Activated CD4-positive, alpha-beta T cell treated with anti-CD3 and anti-CD28 coated beads, Interleukin-2, amount 50 U/mL, for 4 hours (primary cell): ENCODE measurements at places on chromosomes 12 and 14.
A peak's percentile ranks its signal among the peaks of the same experiment; 100 is the strongest.

- DNase-seq: no peak
These were observed 13.6 kb downstream of the FAM222A start for GRCh38 chr12:109727039-109727723.

DNA sequence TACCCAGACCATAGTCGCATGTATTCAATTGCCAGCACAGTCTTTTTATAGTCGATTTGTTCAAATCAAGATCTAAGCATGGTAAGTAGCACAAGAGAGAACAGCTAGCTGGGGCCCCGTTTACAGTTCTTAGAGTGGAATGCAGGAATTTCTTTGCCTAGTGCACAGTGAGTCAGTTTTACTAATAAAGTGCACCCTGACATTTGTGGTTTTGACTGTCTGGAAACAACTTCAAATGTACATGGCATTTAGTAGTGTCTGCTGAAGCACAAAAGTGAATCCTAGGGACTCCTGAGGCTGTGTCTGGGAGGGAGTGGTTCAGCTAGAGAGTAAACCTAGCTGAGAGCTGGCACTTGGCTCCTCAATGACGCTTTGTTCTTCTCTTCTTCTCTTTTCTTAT is 64.9 kb downstream of the TMX1 start:
- DNase-seq: no peak

DNA sequence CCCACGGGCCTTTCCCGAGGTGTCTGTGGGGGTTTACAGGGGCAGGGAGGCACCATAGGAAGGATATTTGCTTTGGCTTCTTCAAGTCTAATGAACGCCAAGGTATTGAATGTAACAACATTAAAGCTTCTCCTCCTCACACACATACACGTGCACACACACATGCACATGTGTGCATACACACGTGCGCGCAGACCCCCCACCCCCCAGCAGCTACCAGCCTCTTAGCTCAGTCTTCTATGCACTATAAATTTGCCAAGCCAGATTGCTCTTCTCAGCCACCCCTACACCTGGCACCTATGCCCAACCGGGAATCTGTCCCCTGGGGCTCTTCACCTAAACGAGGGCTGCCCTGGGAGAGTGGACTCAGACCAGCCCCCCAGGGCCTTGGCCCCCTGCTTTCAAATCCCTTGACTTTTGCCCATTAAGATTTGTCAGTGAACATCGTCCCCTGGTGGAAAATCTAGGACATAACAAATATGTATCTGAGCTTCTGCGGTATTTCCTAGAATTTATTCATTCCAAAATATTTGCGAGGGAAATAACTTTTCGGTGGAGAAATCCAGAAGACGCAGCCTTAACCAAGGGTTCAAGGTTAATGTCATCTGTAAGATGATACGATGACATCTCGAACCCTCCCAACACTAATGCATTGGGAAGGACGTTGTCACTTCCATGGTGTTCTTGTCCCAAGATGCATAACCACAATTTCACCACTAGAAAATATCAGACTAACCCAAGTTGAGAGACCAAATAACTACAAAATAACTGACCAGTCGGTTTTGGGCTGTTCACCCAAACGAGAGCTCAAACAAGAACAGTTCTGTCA is 330.4 kb downstream of the MED13L start:
- DNase-seq: no peak

GRCh38 chr14:88060576-88060975 is 55.6 kb downstream of the GPR65 start:
- no peak for DNase-seq

GRCh38 chr14:37972941-37973887 is 234.5 kb upstream of the SSTR1 start:
- DNase-seq: no peak

GRCh38 chr12:41189395-41190251 is 1.5 kb downstream of the PDZRN4 start:
- no peak for DNase-seq

DNA sequence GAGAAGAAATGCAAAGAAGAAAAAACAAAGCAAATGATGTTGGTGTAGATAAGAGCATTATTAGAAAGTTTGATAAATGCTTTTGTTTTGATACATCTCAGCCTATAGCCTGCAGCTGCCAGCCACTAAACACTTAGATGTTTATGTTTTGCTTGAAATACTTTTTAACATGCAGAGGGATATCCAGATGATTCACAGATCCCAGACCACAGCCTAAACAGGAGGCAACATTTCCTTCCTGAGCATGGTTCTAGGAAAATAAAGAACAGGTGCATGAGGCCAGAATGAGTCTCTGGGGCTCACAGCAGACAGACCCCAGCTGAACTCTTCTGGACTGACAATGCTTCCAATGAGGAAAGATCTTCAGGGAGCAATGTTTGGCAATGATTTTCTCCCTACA is 103.7 kb upstream of the EEA1 start:
- DNase-seq: no peak

DNA sequence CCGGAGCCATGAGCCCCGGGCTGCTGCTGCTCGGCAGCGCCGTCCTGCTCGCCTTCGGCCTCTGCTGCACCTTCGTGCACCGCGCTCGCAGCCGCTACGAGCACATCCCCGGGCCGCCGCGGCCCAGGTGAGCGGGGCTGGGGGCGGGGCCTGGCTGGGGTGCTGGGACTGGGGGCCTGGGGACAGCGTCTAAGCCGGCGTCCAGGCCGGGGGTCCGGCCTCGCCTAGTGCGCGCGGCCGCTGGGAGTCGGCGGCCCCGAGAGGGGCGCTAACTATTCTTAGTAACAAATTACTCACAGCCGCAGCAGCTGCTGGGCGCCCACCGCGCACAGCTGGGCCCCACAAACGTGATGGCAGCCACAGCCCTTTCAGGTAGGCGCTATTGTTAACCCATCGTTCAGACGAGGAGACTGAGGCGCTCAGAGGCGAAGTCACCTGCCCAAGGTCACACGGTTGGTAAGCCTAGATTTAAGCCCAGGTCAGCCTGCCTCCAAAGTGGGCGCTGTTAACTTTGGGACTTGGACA is 374 bp downstream of the CYP46A1 start:
- DNase-seq: peak; percentile 19

DNA sequence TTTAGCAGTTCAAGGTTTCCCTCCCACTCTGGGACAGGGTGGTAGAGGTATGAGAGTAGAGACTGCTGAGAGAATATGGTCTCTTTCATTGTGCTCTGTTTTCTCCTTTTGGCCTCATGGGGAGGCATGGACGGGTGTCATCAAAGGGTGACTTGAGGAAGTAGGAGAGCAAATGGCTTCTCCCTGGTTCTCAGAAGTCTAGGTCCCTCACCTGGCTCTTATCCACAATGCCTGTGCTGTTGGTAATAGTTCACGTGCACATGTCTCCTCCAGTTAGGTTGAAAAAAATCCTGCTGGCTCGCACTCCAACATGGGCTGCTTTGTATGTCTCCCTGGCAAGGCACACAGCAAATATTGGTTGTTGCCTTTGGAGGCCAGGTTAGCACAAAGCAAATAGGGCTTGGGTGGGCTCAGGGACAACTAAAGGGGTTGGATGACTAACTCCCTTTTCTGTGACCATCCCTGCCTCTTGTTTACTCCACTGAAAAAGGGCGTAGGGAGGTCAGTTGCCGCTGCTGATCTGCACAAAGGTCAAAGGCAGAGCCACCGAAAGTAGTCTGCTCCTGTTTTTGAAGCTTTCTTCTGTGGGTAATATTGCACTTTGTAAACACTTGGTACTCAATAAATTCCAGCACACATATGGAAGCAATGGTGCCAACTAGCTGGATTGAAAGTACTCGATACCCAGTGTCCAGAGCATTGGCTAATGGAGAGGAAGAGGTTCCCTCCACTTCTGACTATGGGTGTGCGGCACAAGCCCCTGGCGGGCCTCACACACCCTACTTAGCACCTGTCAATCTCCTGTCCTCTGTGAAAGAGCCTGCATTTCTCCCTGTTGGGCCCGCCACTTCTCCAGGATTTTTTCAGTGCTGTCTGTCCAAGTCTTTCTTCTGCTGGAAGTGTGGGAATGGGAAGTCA is 121.8 kb downstream of the SLC38A6 start:
- DNase-seq: no peak

- DNase-seq: no peak
These were observed 36.0 kb downstream of the FBRSL1 start for GRCh38 chr12:132525833-132526455.

DNA sequence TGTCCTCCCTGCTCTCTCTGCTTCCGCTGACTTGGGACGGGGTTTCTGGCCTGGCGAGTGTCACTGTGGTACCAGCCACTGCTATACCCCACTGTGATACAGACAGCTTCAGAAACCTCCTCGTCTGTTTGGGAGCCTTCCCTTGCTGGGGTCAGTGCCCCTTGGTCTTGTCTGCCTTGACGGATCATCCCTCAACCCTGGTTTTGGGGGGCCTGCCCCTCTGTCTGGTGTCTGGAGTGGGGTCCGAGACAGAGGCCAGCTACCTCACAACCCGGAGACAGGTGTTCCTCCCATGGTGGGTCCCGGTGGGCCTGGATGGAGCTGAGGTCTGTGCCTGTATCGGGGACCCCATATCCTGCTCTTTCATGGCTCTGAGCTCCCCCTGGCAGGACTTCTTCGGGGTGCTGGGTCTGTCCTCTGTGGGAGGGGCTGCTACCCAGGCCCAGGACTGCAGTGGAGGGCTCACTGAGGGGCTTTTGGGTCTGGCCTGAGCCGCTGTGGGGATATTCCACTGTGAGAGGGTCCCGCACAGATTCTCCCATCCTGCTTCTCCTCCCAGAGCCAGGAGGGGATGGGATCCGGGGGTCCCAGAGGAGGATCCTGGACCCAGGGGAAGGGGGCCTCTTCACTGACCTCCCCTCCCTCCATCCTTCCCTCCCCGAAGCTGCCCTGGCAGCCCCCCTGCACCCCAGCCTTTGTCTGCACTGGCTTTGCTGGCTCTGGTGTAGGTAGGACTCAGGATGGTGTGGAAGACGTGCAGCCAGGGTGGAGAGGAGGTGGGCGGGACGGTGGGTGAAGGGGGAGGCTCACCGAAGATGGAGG is 365.5 kb downstream of the TMEM121 start:
- no peak for DNase-seq
